ENCODE measurements at places on chromosomes 7 and 10. TPM values are rescaled to one million over a fixed set of nuclear protein-coding genes. Genes with fewer than 3 reads are reported as not detected.

GRCh38 chr10:91022390-91022789, 101.5 kb upstream of the ANKRD1 start:
- DNase-seq = no peak

DNA sequence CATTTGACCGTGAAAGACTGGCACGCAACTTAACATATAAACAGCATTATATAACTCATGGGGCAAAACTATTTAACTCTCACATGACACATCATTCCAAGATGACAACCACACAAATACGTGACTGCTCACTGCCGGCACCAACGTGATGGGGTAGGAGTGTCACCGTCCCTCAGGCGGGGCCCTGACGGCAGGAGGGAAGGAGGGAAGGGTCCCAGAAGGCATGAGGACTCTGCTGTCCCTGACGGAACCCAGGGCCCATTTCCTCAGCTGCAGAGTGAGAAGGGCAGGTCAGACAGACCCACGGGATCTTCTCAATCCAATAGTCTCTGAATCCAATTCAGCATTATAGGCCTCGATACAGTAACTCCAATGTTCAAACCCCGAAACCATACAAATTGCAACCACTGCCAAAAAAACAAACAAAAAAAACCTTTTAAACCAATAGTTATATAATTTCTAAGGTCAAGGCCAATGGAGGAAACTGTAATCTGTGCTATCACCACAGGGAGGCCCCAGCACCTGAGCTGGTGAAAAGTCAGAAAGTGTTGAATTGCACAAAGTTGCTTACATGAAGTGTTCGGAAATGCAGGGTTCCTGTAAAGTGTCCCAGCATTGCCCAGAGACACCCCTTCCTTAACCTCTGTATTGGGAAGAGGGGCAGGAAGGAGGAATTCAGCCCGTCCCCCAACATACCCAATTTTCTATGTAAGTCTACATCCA, 137.4 kb downstream of the TNS3 start:
- DNase-seq = no peak

DNA sequence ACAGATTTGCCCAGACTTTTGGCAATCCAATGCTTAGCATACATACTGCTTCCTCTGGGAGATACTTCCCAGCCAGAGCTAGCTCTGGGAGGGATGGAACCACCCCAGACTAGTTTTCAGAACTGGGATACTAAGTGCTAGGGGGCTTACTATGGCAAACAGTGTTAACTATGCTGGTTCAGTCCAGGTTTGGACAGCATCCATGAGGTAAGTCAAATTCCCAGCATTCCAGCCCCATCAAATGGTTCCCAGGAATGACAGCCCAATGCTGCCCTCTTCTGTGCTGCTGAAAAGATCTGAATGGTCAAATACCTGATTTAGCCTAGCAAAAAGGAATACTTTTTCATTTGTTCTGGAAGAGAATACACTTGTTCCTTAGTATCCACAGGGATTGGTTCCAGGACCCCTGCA, 141.7 kb upstream of the CCDC6 start:
- no peak for DNase-seq

- no peak for DNase-seq
Measured at GRCh38 chr7:74599244-74599643, 58.3 kb upstream of the GTF2I start.

- DNase-seq = no peak
Measured at GRCh38 chr7:79118143-79118542, 335.3 kb downstream of the MAGI2 start.

OR2A14 gene
- total RNA-seq = not detected

INMT gene
- not detected for total RNA-seq

GRCh38 chr7:70436790-70437350, 695.1 kb upstream of the GALNT17 start:
- DNase-seq = no peak

DNA sequence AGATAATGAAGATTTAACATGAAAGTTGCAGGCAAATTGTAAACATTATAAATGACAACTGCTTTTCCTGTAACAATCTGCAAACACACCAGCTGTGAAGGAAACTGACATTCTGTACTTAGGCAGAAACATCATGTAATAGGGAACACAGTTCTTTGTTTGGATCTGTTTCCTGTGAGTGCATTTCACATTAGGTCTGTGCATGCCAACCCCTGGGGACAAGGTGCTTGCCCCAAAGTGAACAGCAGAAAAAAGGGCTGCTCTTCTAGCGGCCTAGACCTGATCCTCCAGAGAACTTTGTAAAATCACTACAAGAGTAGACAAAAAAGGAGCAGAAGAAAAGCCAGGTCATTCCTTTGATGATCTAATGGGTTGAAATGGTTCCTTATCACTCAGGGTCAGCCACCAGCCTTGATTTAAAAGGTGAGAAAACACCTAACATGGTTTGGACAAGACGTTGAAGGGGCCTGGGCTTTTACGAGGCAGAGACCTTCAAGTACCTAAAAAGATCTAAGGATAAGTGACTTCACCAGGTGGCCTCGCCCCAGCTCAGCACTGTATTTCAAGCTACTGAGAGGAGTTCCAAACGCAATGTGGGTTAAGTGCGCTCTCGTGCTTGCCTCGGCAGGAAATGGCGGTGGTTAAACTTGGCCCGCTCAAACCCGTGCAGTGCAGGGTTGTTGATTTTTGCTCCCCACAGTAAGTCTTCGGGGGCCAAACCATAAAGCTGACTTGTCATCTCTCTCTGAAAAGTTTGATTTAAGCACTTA, 249.7 kb downstream of the CREB5 start:
- DNase-seq = no peak

- no peak for DNase-seq
Measured at GRCh38 chr7:156642306-156643045, 1.9 kb downstream of the RNF32 start.

DENND2A gene
- 11.2 TPM for total RNA-seq

DNA sequence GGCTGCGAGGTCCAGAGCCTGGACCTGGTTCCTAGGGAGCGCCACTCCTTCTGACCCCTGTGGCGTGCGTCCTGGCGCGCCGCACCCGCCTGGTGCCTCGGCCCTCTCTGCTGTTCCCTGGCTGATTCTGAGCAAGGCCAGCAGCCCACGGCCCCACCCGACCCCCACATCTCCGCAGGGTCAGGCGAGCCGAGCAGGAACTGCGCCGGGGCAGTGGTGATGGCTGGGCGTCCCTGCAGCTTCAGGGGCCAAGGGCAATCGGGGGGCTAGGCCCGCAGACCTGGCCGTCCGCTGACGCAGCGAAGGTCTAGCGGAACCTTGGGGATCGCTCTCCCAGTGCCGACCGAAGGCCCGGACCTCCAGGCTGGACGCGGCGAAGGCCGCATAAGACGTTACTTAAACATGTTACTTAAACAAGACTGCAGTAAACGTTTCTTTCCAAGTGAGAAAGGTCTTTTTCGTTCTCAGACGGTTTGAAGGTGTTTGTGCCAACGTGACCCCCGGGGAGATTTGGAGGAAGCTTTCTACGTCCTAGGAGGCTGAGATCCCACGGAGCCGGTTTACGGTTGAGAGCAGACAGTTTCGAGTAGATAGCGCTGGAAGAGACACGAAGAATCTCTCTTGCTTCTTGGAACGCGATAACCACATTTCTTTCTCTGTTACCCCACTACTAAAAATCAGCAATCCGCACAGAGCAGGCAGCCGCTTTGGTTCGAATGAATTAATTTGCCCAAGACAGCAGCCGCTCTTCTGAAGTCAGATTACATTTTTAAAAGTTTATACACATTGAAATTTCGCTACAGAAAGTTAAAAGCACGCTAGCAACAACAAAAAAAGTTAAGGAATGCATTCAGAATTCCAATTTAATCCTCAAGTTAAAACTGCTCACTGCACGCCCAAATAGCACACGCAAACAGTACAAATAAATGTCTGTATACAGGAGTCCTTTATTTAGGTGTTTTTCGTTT, 4.9 kb upstream of the NKX2-3 start:
- no peak for DNase-seq

- no peak for DNase-seq
Measured at GRCh38 chr7:96179341-96179740, 142.6 kb downstream of the SLC25A13 start.

C10orf71 gene
- total RNA-seq = not detected

DNA sequence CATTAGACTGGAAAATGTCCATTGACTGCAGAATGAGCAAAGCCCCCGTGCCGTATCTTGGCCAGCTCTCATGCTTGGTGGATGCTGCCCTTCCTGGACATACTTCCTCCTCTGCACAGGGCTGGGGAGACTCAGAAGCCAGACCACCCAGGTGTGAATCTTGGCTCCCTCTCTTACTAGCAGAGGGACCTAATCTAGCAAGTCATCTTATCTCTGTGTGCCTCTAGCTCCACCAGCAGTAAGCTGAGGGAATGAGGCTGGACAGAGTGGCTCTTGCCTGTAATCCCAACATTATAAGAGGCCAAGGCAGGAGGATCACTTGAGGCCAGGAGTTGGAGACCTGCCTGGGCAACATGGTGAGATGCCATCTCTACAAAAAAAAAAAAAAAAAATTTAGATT, 173.8 kb upstream of the GHITM start:
- no peak for DNase-seq

GRCh38 chr7:112765105-112765504, 25.1 kb downstream of the TMEM168 start:
- DNase-seq = no peak

VDAC2 gene
- total RNA-seq = 188 TPM

- no peak for DNase-seq
Measured at GRCh38 chr7:100088095-100088620, 611 bp upstream of the COPS6 start.

GRCh38 chr7:31203551-31203950, 137.0 kb downstream of the NEUROD6 start:
- DNase-seq = no peak

ZNF746 gene
- total RNA-seq = 30.3 TPM

- no peak for DNase-seq
Measured at GRCh38 chr10:56881218-56881617, 520.2 kb upstream of the ZWINT start.

DNA sequence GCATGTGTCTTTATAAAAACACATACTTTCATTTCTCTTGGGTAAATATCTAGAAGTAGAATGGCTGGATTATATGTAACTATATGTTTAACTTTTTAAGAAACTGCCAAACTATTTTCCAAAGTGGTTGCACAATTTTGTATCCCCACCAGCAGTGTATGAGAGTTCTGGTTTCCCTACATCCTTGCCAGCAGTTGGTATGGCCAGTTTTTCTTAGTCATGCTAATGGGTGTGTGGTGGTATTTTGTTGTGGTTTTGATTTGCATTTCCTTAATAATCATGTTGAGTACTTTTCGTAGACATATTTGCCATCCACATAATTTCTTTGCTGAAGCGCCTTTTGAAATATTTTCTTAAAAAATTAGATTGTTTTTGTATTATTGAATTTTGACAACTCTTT, 60.3 kb downstream of the NEUROG3 start:
- no peak for DNase-seq

GRCh38 chr7:82961240-82961639, 201.4 kb downstream of the PCLO start:
- no peak for DNase-seq

GRCh38 chr7:122974229-122974628, 21.3 kb downstream of the TAS2R16 start:
- DNase-seq = no peak

DNA sequence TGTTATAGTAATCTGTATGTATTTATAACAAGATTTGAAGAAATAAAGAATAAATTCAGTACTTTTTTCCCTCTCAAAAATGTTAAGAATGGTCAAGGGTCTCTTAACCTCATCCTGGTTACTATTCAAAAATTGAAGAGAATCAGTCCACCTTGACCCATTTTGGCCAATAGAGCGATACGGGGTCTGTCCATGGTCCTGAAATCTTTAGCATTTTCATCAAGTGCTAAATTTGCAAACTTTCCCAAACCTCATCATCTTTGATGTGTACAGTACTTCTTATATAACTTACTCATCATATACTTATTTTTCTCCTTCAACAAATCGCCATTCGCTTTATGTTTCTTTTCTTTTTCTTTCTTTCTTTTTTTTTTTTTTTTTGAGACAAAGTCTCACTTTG, 23.6 kb downstream of the TMEM178B start:
- no peak for DNase-seq

- no peak for DNase-seq
Measured at GRCh38 chr7:140061607-140061930, 1.2 kb downstream of the PARP12 start.

GRCh38 chr10:45548068-45548467, 124.5 kb downstream of the ZFAND4 start:
- DNase-seq = no peak

DNA sequence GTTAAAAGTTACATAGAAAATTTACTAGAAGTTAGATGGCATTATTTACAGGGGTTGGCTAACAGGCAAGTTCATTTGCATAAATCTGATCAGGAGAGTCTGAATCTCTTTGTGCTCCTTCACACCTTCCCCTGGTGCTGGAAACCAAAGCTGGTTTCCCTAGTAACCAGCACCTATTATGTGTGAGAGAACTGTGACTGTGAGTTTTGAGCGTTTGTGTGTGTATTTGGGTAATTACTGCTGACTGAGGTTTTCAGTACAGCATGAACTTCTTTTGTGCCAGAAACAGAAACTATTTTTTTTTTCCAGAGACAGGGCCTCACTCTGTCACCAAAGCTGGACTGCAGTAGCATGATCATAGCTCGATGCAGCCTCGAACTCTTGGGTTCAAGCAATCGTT, 10.3 kb upstream of the IFIT1B start:
- DNase-seq = no peak

HBP1 gene
- 40.0 TPM for total RNA-seq

LRRD1 gene
- not detected for total RNA-seq
